ENCODE measurements at places on chromosomes 5 and 9. TPM values are rescaled to one million over a fixed set of nuclear protein-coding genes. Genes with fewer than 3 reads are reported as not detected.
A peak's percentile ranks its signal among the peaks of the same experiment; 100 is the strongest.

INSL4 gene
- not detected for total RNA-seq

DNA sequence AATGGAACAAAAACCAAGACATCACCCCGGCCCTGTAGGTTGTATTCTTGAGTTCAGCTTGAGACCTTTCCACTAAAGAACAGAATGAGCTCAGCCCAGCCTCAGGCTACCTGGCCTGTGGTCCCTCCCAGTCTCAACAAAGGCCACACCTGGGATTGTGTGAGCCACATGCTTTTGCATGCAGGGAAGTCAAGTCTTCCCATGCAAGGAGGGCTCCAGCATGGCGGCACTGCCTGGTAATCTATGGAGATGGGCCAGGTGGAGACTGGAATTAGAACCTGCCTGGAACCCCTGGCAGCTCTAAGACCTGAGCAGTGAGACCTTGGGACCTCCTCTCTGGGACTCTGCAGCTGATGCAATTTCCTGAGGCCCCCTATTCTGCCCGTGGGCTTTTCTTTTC, 49.4 kb upstream of the OTULINL start:
- no peak for DNase-seq

MEGF9 gene
- 15.7 TPM for total RNA-seq

TLX3 gene
- not detected for total RNA-seq

DNA sequence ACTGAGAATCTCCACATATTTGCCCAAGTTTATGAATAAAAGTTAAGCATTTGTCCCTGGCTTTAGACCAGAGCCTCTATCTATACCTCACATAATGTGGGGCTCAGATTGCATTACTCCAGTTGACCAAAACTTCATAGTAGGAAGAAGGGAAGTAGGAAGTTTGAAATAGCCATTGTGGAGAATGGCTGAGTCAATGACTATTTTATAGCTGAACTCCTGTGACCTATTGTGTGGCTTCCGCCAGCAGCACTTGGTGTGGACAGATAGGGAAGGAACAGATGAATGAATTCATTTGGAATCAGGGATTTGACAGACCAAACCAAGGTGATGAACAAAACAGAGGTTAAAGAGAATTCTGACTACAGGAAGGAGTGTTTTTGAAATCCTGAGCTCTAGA, 92.9 kb upstream of the LPAR1 start:
- DNase-seq: no peak

GRCh38 chr5:132549576-132549975, 6.3 kb upstream of the IL5 start:
- DNase-seq: no peak

OR13C2 gene
- not detected for total RNA-seq

DNA sequence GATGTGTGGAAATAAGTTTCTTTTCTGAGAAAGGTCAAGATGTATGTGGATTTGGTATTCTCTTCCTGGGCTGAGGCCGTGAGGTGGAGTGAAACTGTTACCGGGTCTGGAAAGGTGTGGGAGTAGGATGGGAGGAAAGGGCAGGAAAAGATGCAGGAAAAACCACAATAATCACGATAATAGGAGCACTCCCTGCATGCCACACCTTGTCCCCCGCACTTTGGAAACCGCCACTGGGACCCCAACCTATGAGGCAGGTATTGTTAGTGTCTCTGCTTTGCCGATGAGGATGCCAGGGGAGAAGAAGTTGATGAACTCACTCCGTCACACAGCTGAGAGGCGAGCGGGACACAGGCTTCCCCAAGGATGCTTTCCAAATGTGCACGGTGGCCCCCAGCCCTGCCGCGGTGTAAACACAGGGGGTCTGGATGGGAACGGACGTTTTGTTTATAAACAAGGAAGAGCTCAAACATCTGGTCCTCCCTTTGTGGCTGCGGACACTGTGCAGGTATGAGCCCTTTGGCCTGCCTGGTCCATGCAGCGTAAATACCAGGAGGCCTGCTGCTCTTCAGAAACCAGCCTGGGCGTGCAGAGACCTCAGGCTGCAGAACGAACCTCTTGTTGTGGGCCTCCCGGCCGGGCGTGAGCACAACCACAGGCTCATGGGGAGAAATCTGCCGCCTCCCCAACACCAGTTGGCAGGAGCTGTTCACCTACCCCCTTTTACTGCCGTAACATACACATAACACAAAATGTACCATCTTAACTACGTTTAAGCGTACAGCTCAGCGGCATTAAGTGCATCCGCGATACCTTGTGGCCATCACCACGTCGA, 126.7 kb downstream of the COL23A1 start:
- DNase-seq: peak; percentile 62

DNA sequence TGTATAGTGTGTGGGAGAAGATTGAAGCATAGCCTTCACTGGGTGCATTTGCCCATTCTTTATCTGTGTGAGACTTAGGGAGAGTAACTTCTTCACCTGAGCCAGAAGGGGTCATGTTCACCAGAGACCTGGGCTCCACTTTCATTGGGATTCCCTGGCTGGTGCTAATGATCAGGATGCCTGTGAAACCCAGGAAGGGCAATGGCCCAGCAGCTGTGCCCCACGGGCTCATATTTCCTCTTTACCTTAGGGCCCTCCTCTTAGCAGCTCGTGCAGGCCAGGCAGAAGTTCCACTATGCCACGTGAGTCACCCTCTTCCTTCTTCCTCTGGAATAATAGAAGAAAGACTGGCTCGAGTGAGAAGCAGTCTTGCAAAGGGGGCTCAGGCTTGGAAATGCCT, 5.0 kb downstream of the PPARGC1B start:
- peak; percentile 68 for DNase-seq

DNA sequence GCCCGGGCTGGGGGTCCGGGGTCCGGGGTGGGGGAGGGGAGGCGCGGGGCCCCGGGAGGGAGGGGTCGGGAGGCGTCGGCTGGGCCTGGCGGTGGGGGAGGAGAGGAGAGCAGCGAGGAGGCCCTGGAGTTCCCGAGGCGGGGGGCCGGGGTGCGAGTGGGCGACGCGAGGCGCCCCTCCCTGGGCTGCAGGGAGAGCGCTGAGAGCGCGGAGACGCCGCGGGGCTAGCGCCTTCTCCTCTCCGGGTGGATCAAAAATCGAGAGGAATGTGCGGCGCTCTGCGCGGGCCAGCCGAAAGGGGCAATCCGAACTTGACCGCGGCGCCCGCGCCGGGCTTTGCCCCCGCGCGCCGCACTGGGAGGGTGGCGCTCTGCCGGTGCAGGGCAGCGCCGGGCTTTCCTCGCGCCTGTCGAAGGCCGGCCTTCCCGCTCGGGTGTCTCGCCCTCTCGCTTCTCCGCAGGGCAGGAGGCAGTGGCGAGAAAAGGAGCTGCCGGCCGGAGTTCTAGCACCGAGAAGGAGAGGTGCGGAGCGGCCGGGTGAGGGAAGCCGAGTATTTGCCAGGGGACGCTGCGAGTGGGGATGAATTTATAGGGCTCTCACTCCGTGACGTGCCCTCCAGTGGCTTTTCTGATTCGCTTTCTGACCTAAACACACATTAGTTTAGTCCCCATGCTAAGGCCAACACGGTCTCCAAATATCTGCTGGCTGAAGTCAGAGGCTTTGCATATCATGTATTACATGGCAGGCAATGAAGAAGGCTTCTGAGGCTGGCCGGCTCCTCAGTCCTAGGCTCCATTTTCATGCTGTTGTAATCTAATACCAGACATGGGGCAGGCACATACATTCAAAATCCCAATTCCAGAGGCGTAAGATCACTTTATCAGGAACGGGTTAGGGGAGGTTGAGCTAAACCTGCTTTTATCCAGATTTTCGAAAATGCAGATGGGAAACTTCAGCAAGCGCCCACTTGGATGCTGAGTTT, 503 bp upstream of the GDNF start:
- DNase-seq: peak; percentile 81

DNA sequence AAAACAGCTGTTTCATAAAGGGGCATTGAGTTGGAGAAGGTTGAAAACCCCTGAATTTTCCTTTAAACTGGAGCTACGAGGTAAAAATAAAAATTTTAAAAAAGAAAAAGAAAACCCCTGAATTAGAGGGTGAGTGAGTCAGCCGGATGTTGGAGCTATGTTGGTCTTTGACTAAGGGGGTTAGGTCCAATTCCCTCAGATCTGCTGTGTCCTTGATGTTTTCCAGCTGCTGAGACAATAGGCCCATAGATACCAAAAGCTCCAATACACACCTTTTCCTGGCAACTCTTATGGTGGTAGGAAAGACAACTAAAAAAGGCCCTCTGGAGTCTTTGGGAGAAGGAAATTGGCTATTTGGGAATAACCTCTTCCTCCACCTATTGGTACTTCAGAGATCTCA, 79.4 kb upstream of the SAP30L start:
- no peak for DNase-seq

CCDC107 gene
- 79.6 TPM for total RNA-seq
